T-cell (primary cell): ENCODE measurements at places on chromosomes 3 and 15.
A peak's percentile ranks its signal among the peaks of the same experiment; 100 is the strongest.

- DNase-seq = peak; percentile 99
Measured at GRCh38 chr15:48810414-48811324, at the start of gene CEP152. Gene CEP152, minus strand, starts transcription at chr15:48811069. Its CDS starts 5,420 bp downstream, at chr15:48805649.

GRCh38 chr15:42558739-42559138, 10.1 kb downstream of the HAUS2 start:
- DNase-seq = no peak

GRCh38 chr15:22735781-22736180, 50.7 kb upstream of the NIPA1 start:
- no peak for DNase-seq

DNA sequence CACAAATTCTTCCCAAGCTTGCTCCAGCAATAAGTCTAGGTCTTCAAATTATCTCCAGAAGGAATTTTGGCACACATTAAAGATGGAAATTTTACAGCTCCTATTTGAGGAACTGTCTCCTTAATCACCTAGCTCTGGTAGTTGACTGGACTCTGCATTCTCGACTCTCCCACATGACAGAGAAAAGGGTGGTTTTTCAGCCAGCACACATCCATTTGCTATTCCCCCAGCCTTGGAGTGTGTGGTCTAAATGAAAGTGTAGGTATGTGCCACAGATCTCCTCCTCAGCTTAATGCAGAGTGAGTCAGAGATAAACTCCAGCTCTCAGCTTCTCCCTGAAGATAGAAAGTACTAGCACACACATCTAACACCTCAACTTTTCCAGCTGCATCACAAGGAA, 62.2 kb upstream of the ALCAM start:
- DNase-seq = no peak

GRCh38 chr3:8765528-8765927, 3.9 kb downstream of the OXTR start:
- DNase-seq = no peak

DNA sequence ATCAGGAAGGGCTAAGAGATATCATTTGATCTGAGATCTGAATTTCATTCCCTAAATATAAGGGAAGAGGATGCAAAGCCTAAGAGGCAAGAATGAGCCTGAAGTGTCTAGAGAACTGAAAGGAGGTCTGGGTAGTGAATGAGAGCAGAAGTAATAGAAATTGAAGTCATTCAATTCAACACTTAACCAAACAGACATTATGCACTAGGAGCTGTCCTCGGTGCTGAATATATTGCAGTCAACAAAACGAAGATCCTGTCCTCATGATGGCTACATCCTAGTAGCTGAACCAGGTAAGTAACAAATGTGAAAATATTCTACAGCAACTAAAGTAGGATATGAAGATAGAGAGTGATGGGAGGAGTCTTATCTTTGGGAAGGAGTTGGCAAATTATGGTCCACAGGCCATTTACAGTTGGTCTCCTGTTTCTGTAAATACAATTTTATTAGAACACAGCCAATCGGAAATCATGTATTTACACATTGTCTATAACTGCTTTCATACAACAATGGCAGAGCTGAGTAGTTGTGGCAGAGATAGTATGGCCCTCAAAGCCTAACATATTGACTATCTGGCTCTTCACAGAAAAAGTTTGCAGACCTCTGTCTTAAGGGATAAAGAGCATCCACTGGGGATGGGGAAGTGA, 192.9 kb upstream of the CADPS start:
- no peak for DNase-seq

DNA sequence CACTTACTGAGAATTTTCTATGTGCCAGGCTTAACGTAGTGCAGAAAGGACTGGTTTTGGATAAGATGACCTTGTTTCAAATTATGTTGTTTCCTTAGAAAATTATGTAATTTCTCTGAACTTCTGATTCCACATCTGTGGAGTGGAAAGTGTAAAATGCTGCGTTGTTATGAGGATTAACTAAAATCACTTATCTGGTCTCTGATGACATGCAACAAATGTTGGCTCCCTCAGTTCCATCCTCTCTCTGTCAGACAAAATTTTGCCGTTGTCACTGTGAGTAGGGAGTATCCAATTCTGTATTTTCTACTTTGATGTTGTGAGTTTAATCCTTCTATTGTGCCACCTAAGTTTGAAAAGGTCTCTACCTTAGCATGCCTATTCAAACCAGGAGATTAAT, 175.5 kb downstream of the KCNMB2 start:
- DNase-seq = no peak

DNA sequence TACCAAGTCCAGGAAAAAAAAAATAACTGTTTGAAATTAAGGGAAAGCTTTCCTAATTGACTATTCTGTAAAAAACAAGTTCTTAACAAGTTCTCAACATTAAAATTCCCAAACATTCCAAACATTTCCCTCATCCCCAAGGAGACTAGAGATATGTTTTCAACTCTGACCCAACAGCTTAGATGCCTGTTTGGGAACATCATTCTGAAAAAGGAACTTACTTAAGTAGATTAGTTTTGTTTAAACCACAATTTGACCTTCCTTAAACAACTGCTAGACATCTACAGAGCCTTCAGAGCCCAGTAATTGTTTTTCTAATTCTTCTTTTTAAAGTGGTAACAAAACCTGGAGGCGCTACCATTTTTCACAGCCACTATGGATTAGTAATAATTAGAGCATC, 12.8 kb downstream of the UBR1 start:
- no peak for DNase-seq

DNA sequence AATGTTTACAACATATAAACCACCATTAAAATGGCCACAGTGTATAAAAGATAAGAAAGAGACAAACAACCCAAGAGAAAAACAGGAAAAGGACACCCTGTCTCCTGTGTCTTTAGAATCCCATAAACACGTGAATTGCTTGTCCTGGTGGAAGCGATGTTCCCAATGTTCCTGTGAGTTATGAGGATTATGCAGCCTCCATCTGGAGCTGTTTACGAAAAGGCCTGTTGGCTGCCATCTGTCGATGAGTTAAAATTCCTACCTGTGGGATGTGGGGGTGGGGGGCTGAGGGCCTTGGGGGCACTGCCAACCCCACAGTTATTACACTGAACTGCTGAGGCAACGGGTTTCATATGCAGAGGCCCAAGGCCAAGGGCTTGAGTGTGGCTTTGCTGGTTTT, 13.6 kb downstream of the NISCH start:
- DNase-seq = no peak

DNA sequence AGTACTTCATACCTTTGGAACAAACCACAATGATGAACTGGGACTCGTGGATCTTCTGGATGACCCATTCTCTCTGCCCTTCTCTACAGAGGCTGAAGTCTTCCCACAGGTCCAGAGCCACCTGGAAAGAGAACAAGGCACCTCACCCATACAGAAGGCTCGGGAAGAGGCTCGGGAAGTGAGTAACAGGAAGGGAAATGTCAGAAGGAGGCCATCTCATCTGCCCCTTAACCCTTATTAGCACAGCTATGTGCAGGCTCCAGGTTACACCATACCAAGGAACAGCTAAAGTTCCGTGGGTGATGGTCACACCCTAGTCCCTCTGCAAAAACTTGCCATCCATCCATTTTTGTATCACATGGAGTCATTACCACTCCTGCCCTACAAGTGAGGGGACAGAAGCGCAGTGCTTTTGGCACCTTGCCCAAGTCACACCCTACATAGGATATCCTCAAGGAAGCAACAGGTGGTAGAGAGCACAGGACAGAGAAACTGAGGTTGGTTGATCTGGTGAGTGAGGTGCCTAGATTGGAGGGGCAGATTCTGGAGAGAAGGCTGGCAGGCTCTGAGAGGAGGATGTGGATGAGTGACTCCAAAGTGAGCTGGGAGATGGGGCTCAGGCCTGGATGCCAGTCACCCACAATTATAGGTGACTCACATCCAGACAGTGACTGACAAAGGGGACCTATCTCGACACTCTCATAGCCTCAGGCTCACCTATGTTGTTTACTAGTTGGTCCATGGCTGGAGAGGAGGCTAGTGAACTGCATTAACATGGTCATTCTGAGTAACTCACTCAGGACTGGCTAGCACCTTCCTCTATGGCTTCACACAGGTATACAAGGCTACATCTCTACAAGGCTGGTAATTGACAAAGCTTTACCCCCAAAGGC, 38.2 kb downstream of the SPATA12 start:
- DNase-seq = no peak
